ENCODE measurements at places on chromosomes 6 and 20. TPM values are rescaled to one million over a fixed set of nuclear protein-coding genes. Genes with fewer than 3 reads are reported as not detected.

DNA sequence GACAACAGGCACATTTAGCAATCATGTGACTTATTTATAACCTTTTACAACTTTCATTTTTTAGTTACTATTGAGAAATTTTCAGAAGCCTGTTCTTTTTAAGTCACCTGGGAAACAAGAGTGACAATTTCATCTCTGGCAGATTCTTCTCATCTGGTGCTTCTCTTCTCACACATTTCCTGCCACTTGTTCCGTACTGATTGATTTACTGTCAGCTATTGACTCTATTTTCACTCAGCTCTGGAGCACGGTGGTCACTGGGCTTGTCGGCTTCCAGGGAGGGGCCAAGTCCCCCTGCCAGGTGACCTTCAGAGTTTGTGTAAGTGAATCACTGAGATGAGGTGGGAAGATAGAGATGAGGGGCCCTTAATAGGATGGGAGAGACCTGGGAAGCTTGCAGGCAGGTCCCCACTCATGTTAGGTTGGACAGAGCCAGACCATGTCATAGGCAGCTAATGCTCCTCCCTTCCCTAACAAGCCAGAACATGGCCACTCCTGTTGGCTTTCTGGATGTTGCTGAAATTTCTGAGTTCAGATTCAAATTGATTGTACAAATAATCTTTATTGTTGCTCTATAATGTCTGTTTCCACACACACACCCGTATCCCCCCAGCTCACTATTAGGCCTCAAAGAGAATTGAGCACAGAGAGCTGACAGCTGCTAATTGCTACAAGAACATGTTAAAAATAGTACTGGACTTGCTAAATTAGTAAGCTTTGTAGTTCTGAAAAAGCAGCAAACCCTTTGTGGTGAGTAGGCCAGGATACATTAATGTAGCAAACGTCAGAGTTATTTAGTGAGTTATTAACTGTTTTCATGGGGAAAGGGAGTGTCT is 13.3 kb downstream of the DUSP22 start:
- no peak for DNase-seq

DNA sequence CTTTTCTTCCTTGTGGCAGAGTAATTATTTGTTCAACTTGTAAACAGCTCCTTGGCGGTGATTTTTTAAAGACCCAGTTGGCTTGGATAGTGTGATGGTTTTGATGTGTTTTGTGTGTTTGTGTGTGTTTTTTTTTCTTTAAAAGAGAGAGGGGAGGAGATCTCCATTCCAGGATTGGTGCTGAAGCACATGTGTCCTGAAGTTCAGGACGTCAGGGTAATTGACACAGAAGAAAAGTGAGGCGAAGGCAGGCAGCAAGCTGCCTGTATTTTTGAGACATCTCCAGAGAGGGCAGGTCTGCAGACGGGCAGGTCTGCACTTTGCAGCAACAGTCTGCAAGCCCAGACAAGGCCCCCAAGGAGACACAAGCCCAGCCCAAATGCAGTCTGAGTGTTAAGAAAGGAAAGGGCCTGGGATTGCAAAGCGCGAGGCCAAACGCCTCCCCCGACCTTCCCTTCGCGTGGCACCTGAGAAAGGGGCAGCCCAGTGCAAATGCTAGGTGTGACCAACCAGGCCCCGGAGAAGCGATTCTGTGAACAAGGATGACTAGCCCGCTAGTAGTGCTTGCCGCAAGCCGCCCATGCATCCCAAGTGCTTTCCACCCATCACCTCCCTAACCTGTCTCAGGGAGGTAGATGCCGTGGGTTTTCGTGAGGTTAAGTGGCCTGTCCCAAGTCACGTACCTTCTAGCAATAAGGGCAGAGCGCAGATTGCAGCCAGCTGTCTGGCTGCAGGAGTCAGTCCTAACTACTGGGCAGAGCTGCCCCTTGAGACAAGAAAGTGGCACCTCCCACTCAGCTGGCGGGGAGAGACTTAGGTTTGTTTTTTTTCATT is 230.5 kb downstream of the ZMYND8 start:
- DNase-seq = peak; percentile 86

- peak; percentile 89 for DNase-seq
Observed at GRCh38 chr20:37395921-37396415, 50.0 kb downstream of the SRC start.

DNA sequence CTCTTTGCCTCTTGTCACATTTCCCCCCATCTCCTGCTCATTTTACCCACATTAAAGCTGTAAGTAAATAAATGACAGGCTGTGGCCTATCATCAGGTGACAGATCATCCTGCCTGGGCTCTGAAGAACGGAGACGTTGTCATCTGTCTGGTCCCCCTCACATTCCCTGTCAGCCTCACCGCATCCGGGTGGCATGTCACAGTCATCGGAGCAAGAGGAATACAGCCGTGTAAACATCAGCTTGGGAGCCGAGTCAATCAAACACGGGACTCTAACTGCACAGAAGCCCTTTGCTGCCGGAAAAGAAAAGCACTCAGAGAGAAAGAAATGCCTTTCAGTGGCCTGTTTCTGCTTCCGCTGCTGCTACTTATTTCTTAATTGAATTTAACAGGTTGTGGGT is 371.9 kb upstream of the ID4 start:
- peak; percentile 53 for DNase-seq

- no peak for DNase-seq
Observed at GRCh38 chr6:99333068-99333467, 16.4 kb downstream of the FAXC start.

DNA sequence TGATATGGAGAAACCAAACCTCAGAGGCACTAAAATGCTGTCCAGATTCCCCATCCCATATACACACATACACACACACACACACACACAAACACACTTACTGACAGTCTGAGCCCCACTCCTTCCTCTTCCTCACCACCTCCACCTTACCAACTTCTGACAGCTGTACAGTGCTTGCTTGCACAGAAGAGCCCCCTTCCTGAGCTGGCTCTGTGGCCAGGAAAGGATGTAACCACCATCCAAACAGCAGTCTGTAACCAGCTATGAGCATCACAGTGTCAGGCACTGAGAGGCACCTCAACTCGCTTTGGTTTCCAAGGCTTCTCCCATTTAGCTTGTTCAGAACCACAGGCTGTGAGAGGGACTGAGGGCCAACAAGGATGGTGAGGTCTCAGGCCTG is 5.9 kb upstream of the C6orf136 start:
- DNase-seq = no peak

DNA sequence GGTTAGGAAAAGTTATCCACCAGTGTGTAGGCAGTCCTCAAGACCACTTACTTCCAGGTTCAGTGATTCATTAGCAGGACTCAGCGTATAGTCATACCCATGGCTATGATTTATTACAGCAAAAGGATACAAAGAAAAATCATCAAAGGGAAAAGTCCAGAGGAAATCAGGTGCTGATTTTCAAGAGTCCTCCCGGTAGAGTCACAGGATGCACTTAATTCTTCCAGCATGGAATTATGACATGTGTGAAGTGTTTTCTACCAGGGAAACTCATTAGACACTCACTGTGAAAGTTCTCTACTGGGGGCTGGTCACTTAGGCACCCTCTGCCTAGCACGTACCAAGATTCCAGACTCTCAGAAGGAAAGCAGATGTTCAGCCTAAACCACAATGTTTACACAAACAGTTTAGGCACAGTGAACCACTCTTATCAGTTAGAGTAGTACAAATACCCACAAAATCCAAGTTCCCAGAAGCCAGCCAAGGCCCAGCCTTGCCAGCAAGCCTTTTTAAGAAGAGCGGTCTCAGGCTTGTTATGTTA is 10.2 kb downstream of the WFDC3 start:
- DNase-seq = peak; percentile 24

DNA sequence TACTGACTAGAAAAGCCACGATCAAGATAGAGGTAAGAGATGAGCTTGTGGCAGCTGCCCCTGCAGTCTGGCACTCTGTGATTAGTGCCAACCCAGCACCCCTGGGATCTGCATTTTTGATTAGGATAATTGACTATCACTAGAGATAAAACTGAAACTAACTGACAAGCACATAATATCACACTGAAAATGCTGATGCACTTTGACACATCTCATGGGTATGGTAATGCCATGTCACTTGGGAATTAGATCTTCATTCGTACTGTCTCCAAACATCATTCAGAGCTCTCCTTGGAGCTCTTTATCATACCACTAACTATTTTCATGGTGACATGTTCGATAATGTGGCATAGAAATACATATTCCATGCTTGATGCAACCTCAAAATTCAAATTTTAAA is 612.9 kb upstream of the BTBD3 start:
- no peak for DNase-seq

- peak; percentile 8 for DNase-seq
Observed at GRCh38 chr6:34284563-34285447, 36.0 kb upstream of the SMIM29 start.

DNA sequence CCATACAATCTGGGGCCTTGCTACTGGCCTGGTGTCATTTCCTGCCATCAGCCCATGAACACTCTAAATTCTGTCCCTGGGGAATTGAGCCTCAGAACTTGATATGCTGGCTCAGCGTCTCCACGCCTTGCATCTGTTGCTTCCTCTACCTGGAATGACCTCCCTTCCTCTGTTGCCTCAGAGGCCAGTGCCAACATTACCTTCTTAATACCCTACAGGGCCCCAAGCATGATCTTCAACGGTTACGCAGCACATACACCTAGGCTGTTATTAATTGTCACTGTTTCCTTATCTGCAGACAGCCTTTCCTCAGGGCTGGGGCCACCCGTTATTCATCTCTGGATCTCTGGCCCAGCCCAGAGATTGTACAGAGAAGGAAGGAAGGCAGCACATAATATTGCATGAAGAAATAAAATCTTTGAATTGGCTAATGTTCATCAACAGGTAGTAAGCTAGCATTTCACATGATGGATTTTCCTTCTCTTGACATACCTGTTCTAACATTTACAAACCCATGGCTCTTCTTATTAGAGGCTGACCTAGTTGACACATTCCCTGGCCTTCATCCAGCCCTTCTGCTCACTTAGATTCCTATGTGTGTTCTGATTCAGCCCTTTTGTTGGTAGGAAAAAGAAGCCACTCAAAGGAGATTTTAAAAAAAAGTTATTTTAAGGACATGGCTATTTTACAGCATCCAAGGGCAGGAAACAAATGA is 8.4 kb upstream of the RNF182 start:
- DNase-seq = peak; percentile 58

GRCh38 chr6:3312604-3313231 is 54.0 kb downstream of the PSMG4 start:
- peak; percentile 73 for DNase-seq

DNA sequence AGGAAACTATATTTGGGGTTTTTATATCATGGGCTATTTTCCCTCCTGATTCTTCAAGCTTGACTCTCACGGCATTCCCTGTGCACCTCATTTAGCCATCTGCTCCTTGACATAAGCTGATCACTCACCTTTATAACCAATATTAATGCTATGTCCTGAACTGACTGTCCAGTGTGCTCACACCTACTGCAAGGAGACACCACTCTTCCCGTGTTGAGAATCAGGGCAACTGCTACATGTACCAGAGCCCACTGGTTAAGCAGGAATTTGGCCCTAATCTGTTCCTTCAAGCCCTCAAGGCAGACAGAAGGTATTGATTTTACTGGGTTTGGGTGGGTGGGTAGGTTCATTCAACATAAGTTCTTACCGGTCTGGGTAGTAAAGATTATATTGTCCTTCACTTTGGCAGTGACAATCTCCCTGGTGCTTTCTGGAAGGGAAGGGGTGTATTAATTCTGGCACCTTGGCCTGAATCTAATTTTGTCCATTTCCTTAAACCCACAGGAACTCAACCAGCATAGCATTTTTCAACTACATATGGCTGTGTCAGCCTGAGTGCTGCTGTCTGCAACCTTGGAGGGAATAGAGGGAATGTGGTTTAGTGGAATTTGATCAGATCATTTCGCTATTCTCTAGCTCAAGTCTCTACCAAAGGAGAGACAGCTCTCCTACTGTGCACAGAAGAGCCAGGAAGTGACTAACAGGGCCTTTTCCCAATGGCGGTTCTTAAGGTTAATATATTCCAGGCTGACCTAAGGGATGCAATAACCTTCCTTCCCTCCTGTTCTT is 293.2 kb downstream of the BTBD9 start:
- DNase-seq = no peak

GRCh38 chr20:61874421-61875068 is 191.1 kb downstream of the TAF4 start:
- DNase-seq = no peak

GRCh38 chr6:159067334-159067733 is 22.5 kb upstream of the TAGAP start:
- no peak for DNase-seq

DNA sequence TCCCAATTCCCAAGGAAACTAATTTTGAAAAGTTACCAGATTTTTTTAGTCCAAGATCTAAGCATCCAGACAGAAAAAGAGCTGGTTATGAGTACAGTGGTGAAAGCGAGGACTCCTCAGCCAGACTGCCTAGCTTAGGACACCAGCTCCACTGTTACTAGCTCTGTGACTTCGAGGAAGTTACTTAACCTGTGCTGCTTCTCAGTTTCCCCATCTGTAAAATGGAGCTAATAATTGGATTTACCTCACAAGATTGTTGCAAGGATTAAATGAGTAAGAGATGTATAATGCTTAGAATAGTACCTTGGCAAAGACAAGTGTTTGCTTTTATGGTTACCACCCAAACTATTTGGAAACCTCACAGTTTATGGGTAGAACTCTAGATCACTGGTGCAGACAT is 1.1 kb downstream of the NT5DC1 start:
- DNase-seq = no peak

DNA sequence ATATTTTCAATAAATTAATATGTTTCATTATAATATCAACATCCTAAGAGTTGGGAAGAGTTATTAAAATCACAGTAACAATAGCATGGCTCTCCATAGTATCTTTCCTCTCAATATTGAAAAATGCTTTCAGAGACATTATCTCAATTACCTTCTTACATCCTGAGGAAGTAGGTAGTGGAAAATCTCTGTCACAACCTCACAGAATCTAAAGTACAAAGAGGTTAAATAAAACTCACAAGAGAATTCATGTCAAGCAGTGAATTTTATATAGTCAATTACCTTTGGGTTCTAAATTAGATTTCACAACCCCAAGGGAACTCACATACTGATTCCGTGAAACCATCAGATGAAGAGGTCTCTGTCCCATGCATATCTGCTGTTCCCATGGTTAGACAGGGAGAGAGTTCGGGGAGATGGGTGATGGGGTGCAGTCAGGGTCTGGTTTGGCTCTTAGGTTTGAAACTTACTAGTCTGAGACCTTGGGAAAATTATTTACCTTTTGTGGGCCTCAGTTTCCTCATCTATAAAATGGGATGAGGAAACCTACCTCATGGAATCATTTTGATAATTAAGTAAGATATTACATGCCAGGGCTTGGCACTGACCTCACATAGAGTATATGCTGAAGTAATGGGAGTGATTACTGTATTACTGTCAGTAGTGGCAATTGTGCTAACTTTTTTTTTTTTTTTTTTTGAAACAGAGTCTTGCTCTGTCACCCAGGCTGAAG is 74.0 kb upstream of the SNX9 start:
- no peak for DNase-seq

The ANKEF1 gene
- 7.9 TPM for total RNA-seq

The CDC25B gene
- 65.7 TPM for total RNA-seq

The ULBP2 gene
- 2.4 TPM for total RNA-seq

The C4B gene
- total RNA-seq = 168 TPM

The CLDN20 gene
- total RNA-seq = not detected
